ENCODE measurements at places on chromosomes 3 and 15.

DNA sequence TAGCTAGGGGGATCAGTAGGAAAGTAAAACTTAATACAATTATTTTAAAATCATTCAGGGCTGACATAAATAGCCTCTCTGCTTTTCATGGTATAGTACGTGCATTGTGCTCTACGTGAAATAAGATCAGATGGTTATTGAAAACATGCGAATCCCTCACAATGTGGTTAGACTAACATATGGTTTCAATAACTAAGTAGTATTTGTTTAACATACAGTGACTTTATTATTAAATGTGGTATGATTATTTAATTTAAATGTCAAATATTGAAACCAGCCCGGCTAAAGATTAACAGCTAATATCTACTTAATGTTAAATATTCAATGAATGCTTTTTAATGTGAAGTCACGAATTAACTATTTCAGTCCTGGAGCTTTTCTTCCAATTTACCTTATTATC, 473.9 kb upstream of the THBS1 start:
- DNase-seq = no peak

DNA sequence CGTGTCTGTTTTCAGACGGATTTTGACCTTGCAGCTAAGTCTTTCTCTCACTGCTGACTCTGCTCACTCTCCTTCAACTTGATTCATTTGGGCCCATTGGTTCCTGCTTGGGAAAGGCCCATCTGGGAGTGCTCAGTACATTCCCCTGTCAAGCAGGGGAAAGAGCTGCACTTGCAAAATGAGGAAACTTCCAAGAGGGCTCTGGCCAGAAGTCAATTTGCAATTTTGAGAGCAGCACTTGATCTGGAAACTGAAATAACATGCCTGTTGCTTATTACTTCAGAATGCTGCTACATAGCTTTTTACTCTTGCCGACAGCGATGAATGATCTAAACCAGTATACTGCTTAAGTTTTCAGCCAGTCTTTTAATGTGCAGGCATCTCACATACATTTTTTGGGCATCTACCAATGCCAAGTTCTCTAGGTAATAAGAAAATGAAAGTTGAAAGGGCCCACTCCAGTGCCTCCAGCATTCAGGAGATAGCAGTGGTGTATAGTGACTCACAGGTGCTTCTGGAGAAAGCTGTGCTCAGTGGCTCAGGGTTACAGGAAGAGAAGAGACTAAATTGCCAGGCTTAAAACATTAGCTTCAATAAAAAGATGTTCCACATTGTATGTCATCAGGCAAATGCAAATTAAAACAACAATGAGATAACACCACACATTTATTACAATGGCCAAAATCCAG, 70.1 kb upstream of the RORA start:
- DNase-seq = no peak

- DNase-seq = no peak
Measured at GRCh38 chr15:86571873-86572272, 492.2 kb downstream of the AGBL1 start.

GRCh38 chr3:189288348-189289235, 116.8 kb downstream of the TPRG1 start:
- no peak for DNase-seq

- DNase-seq = no peak
Measured at GRCh38 chr15:69609176-69609575, 156.6 kb downstream of the RPLP1 start.

Measured in LNCaP clone FGC (cell line).